Sigmoid colon (tissue), 7 donors: ENCODE measurements at places on chromosomes 6 and 20.

- DNase-seq: no peak
These were observed 101.9 kb downstream of the LRFN2 start for GRCh38 chr6:40485300-40485699.

DNA sequence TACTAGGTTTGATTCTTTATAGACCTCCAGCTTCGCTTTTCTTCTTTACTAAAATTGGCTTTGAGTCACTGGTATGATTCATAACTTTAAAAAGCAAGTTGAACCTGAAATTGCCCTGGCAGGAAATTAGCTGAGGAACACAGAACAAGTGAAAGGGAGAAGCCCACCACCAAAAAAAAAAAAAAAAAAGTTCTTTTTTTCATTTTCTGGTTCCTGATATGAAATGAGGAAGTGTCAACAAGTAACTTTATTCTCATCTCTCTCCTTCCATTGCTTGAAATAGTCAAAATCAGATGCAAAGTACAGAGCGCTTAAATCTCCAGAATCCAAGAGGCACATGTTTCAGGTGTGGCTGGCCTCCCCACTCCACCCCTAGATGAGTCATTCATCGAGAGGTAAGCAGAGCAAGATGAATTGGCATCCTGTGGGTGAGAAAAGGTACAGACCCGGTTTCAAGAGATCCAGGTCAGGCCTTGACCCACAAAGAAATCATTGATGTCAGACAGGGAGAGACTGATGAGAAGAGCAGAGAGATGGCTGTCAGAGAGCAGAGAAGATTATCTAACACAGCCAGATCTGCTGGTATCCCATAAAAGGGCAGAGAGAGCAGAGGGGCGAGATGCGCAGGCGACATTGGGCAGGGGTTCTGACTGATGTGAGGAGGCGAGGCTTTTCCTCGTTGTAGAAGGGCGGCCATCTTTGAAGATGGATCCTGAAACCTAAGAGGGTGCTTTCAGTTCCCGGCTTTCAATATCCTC, 54.8 kb upstream of the MBOAT1 start:
- DNase-seq: no peak

DNA sequence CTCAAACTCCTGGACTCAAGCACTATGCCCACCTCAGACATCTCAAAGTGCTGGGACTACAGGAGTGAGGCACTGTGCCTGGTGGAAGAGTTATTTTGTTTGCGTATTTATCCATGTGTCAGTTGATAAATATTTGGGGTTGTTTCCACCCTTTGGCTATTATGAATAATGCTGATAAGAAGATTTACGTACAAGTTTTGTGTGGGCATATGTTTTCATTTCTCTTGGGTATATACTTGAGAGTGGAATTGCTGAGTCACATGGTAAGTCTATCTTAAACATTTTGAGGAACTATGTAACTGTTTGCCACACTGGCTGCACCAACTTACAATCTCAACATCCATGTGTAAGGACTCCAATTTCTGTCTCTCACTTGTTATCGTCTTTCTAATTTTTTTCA, 200.3 kb downstream of the RNGTT start:
- no peak for DNase-seq

GRCh38 chr20:56540415-56540814, 7.4 kb downstream of the FAM209B start:
- no peak for DNase-seq

DNA sequence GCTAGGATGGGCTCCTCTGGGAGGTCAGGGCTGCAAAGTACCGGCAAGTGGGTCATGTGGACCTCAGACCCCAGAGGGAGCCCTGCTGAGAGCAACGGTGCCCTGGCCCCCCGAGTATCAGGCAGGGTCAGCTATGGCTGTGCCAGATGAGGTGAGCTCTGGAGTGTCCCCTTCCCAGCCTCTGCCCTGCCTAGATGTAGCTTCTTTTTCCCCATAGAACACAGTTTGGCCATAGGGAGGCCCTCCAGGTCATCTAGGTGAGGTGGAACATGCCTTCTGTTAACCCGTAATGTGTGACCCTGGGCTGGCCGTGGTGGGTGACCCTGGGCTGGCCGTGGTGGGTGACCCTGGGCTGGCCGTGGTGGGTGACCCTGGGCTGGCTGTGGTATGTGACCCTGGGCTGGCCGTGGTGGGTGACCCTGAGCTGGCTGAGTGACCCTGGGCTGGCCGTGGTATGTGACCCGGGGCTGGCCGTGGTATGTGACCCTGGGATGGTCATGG, 21.2 kb upstream of the PCMTD2 start:
- no peak for DNase-seq

GRCh38 chr20:44279228-44279627, 31.8 kb downstream of the FITM2 start:
- no peak for DNase-seq

DNA sequence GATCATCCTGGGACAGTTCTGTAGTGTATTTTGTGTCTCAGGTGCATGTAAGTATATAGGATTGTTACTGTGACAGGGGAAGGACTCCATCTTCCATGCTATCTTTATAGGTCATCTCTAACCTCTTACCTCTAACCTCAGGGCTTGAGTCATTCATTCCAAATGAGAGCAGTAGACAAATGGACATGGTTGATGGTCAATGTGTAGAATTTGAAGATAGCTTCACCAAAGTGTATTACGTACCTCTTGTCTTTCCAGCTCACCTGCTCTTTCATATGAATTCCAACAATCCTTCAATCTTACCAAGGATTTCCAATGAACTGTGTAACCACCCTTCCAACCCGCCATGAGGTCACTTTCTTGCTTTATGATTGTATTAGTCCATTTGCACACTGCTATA, 8.7 kb upstream of the ADGRG6 start:
- no peak for DNase-seq

DNA sequence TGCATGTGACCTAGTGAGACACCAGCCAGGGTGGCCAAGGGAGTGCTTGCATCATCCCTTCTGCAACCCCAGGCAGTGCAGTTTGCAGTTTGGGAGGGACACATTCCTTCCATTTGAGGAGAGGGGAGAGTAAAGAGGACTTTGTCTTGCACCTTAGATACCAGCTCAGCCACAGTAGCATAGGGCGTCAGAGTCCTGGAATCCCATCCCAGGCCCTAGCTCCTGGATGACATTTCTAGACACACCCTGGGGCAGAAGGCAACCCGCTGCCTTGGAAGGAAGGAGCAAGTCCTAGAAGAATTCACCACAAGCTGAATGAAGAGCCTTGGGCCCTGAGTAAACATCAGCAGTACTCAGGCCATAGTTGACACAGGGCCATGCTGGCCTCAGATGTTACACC, 680.4 kb upstream of the IMPG1 start:
- no peak for DNase-seq

DNA sequence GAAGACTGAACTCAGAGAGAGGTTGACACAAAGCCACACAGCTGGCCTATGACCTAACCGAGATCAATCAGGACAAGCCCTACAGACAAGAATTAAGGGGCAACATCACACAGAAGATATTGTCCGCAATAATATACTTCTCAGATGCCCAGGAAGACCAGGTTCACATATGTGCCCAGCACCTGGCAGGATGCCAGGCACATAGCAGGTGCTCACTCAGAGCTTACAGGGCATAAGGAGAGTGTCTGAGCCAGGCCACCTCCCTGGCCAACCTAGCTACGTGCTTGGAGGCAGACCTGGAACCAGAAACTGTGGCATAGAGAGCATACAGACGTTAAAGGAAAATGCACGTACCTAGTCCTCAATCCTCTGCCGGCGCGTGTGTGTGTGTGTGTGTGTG, 87.0 kb upstream of the LRFN2 start:
- no peak for DNase-seq

DNA sequence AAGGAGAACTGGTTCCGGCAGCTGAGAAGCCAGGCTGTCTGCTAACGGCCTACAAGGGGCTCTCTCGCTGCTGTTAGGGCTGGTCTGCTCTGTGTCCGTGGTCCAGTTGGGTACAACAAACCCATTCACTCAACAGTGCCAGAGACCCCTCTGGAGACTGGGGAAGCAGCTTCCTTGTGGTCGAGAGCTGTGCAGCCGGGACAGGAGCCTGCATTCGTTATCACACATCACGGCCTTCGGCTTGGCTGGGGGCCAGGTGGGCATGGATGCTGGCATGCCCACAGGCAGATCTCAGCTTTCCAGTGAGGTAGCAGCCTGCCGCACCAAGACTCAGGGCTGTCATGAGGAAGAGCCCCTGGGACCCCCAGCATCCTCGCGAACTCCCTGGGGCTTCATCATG, 124.7 kb downstream of the PREX1 start:
- DNase-seq: peak; percentile 60

DNA sequence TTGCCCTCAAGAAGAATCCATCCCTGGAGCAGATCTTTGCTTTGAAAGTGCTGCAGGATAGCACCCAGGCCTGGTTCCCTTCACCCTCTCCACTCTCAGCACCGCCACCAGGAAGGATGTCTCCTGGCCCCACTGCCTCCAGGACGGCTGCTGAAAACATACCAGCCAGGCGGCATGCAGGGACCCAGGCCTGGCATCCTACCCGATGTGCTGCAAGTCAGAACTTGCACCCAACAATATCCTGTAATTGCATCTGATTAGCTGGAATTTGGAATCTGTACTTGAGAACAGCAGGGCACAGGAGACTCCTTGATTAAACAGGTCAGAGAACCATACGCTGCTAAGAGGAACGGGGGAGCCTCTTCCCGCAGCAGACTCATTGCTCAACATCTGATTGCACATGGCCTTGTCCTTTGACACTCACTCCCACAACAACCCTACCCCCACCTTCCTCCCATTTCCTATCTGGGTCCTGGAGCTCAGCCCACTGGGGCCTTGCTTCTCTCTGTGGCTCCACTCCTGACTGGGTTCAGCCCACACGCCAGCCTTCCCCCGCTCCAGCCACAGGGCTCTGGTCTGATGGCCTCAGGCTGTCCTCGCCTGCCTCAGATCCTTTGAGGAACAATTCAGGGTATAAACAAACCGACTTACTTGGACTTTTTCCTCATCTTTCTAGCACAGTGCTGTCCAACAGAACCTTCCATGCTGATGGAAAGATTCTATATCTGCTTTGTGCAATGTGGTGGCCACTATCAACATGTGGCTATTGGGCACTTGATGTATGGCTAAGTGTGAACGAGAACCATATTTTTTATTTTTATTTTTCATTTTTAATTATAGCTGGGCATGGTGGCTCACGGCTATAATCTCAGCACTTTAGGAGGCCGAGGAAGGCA, 78.0 kb downstream of the FGD2 start:
- DNase-seq: peak; percentile 90

DNA sequence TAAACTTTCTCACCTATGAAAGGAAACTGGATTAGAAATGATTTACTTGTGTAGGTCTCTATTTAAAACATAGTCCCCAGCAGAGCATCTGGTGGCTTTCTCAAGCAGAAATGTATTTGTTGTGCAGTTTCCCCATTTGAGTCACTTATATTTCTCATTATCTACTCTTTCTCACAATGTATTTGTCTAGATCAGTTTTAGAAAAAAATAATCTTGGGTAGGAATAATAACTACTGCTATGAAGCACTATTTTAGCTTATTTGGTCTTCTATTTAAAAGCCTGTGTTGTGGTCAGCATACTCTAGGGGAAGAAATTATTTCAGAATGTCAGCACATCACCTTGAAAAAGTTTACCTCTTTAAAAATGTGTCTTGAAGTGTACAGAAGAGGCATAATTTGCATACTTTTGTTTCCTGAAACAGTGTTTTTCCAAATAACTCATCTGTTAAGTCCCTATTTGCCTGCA, 60.9 kb upstream of the PRL start:
- no peak for DNase-seq

- DNase-seq: no peak
These were observed 71.2 kb downstream of the CDS2 start for GRCh38 chr20:5197847-5198650.

- DNase-seq: no peak
These were observed 132.0 kb upstream of the CARMIL1 start for GRCh38 chr6:25147223-25147622.
